Activated B cell treated with CpG ODN at 0.5 μM for 24 hours (primary cell): ENCODE measurements at places on chromosomes 3 and 15.

- no peak for DNase-seq
Measured at GRCh38 chr3:195133462-195133861, 137.5 kb downstream of the XXYLT1 start.

- no peak for DNase-seq
Measured at GRCh38 chr15:48978638-48979037, 14.9 kb upstream of the SHC4 start.

DNA sequence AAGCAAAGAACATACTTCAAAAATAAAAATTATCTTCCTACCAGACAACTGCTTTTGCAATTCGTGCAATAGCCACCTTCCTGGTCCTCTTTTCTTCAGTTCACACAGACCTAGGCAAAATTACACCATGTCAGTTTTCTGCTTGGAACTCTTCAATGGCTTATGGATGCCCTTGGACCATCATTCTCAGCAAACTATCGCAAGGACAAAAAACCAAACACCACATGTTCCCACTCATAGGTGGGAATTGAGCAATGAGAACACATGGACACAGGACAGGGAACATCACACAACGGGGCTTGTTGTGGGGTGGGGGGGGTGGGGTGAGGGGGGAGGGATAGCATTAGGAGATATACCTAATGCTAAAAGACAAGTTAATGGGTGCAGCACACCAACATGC lies 29.2 kb upstream of the PLSCR5 start:
- no peak for DNase-seq

GRCh38 chr3:68373727-68374126 lies 558.6 kb downstream of the TAFA4 start:
- no peak for DNase-seq
